ENCODE measurements at places on chromosomes 13 and 19.

DNA sequence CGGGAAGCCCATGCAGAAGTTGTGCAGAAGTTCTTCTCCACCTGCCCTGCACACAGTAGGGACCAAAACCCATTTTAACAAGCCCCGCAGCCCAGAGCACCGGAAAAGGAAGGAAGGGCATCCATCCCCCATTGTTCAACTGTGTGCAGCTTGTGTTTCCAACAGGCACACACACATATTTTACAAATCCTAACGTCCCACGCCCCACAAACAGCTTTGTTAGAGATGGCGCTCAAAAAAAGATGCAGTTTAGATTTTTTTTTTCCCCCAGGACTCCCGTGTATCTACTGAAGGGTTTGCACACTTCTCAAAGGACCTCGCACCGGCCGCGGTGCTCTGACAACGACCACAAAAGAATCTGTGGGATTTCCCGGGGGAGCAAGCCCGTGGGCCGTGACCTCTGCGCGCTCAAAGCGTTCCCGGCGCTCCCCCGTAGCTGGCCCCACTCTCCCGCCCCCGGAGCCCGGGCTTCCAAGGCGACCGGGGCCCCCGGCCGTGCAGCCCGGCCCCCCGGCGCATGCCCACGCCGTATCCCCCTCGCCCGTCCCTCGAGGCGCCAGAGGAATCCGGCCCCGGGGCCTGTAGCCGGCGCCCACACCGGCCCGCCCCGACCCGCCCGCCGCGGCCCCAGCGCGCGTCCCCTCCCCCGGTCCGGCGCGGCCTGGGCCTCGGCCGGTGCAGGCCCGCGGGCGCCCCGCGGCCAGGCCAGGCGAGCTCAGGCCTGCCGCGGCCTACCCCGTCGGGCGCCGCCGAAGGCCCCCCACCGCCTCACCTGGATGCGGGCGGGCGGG is 523 bp downstream of the ELAVL1 start:
- DNase-seq = peak; percentile 30

DNA sequence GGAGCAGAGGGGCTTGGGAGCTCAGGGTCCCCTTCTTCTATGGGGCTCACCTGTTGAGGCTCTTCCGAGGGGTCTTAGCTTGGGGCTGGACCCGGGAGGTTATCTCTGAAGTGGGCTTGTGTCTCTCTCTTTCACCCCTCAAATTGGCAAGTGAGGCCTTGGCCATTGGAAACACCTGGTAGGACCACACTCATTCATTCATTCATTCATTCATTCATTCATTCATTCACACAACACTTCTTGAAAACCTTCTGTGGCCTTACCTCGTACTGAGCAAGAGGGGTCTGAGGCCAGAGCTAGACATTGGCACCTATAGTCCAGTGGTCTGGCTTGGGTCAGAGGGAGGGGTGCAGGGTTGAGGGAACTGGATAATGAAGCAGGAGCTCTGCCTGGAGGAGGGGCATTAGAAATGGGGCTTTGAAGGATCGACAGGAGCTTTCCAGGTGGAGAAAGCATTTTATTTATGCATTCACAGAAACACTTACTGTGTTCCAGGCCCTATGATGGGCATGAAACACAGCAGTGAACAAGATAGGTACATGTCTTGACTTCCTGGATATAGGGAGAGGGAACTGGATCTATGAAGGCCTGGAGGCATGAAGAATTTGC is 5.5 kb downstream of the CELF5 start:
- no peak for DNase-seq

DNA sequence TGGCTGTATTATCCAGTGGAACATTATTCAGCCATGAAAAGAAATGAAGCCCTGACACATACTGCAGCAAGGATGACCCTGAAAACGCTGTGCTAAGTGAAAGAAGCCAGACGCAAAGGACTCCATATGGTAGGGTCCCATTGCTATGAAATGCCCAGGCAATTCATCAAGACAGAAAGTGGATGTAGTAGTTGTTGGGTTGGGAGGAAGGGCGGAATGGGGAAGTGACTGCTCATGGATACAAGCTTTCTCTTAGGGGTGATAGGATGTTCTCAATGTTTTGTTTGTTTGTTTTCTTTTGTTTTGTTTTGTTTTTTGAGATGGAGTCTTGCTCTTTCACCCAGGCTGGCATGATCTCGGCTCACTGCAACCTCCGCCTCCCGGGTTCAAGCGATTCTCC is 11.1 kb upstream of the CEACAM16 start:
- no peak for DNase-seq

DNA sequence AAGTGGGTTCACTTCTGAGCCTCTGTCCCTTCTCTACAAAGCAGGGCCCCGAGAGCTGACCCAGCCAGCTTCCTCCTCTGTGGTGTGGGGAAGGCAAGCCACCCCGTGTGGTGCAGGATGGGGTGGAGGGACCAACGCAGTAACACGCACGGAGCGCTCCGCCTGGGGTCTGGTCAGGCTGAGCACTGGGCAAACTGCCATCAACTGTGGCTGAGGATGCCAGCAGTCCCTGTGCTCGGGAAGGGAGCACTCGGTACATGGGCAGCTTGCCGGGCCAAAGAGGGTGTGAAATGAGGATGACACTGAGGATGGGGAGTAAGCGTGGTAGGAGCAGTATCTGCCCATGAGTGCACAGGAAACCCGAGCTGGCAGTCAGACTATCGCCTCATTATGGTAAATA is 7.6 kb upstream of the GMIP start:
- no peak for DNase-seq

- no peak for DNase-seq
These were observed 816.2 kb upstream of the ATXN8OS start for GRCh38 chr13:69291292-69291906.

DNA sequence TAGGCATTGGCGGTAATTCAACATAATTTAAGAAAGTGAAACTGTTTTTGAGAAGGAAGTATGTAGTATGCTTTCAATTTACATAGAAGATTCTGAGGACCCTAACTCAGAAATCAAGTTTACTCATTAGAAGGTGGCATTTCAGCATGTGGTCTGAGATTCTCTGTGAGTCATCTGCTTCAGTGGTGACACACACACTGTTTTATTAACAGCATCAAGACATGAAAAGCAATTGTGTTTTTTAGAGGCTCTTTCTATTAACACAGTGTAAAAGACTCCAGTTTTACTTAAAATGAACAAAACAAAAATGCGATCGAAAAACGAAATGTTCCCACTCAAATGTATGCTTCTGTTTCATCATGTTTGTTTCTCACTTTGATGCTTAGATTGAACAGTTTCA is 802.1 kb upstream of the SLITRK6 start:
- no peak for DNase-seq
